Activated naive CD4-positive, alpha-beta T cell (primary cell): ENCODE measurements at places on chromosomes 11 and 22.
A peak's percentile ranks its signal among the peaks of the same experiment; 100 is the strongest.

- no peak for DNase-seq
Observed at GRCh38 chr11:2518983-2519340, 74.2 kb downstream of the KCNQ1 start.

DNA sequence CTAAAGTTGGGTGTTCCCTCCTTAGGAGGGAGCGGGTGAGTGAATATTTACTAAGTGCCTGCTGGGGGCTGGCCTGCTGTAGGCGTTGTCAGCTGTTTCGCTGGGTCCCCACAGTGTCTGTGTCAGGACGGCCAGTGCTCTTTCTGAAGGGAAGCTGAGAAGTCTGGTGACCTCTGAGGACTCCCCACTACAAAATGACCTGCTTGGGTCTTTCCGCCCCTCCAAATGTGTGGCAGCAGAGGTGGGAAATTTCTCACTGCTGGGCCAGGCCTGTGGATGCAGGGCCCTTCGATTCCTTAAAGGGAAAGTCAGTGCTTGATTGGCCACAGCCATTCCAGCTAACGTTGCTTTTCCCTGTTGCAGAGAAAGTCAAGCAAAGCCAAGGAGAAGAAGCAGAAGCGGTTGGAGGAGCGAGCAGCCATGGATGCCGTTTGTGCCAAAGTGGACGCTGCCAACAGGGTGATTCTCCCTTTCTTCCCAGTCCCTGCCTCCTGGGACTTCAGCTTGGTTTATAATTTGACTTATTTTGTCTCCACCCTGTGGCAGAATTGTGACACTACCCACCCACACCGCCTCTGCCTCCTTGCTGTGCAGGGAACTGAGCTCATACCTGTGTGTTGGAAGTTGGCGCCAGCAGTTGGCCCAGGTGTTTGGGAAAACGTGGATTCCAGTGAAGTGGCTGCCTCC, 6.8 kb downstream of the NAA40 start:
- no peak for DNase-seq

DNA sequence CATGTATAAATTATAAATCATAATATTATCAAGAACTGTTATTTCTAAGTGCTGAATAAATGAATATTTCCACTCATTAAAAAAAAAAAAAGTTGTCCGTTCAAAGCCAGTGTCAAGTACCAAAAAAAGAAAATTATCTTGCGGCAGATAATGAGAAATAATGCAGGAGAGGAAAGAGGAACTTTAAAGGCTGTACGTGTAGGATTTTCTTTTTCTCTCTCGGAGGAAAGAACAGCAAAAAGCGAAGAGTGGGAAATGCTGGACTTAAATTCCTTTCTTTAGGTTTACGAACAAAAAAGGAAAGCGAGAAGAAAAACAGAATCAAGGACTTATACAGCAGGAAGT, 999 bp upstream of the CCDC83 start:
- no peak for DNase-seq

DNA sequence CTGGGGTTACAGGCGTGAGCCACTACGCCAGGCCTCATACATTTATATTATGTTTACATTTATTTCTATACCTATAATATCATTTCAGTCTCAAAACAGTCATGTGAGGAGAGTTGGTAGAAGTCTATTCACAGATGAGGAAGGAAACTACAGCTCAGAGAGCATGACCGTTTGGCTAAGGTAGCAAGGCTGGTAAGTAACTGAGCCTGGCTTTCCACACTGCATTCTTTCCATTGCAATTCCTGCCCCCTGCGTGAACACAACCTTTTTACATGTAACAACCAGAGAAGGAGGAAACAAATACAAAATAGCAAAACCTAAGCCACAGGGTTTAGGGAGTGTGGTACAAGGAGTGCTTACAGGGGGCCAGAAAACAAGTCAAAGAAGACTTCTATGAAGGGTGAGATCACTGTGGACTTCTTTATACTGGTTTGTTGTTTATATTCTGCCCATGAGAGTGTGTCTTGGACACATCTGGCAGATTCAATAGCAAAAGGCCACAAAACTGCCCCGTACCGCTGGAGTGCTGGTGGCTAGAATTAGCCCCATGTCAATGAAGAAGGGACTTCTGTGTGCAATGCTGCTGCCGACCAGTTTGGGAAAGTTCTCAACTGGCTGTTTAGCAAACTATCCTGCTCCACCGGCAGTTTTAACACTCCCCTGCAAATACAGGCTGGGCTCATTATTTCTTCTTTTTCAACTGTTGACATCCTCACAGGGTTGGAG, 19.0 kb downstream of the MICAL3 start:
- DNase-seq = no peak

GRCh38 chr11:34468209-34468841, 29.6 kb downstream of the CAT start:
- no peak for DNase-seq

GRCh38 chr11:117888139-117888566, 11.7 kb upstream of the FXYD6 start:
- DNase-seq = no peak

DNA sequence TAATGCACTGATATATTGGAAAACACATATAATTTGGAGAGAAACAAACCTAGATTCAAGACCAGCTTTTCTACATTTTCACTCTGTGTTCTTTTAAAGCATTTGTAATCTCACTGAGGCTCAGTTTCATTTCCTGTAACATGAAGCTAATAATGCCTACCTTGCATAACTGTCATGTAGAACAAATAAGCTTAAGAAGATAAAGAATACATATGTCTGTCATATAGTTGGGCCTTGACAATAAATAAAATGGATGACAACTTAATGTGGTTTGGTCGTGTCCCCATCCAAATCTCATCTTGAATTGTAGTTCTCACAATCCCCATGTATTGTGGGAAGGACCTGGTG, 35.2 kb upstream of the FIBIN start:
- no peak for DNase-seq

DNA sequence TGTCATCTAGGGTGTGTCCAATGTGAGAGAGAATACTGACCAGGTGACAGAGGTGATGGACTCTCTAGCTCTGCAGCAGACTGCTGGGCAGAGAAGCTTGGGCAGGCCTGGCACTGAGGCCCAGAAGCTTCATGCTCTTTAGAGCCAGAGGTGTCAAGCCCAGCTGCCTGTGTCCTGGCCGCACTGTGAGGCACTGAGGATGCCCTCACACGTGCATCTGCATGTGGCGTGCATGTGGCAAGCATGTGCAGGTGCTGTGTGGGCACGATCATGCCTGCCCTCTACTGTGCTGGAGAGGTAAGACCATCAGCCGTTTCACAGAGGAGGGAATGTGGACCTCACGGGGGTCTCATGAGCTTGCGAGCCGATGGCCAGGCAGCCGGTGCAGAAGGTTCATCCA, 15.8 kb upstream of the TXNRD2 start:
- DNase-seq = no peak

- no peak for DNase-seq
Observed at GRCh38 chr22:32605576-32605975, 131.0 kb downstream of the FBXO7 start.

DNA sequence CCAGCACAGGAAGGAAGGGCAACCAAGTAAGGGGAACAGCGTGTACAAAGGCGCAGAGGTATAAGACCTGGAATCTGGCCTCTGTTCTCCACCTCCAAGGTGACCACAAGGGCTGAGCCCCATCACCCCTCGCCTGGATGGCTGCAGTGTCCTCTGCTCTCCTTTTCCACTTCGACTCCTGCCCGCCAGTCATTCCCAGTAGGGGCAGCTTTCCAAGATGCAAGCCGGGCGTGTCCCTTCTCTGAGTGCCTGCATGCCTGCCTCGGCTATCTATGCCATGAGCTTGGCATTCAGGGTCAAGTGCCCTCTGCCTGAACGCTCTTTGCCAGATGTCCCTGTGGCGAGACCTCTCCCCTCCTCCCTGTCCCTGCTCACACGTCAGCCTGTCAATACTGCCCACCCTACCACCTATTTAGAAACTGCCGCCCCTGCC, 17.0 kb downstream of the FADS3 start:
- no peak for DNase-seq

GRCh38 chr11:106733635-106734034, 284.6 kb downstream of the GUCY1A2 start:
- no peak for DNase-seq

DNA sequence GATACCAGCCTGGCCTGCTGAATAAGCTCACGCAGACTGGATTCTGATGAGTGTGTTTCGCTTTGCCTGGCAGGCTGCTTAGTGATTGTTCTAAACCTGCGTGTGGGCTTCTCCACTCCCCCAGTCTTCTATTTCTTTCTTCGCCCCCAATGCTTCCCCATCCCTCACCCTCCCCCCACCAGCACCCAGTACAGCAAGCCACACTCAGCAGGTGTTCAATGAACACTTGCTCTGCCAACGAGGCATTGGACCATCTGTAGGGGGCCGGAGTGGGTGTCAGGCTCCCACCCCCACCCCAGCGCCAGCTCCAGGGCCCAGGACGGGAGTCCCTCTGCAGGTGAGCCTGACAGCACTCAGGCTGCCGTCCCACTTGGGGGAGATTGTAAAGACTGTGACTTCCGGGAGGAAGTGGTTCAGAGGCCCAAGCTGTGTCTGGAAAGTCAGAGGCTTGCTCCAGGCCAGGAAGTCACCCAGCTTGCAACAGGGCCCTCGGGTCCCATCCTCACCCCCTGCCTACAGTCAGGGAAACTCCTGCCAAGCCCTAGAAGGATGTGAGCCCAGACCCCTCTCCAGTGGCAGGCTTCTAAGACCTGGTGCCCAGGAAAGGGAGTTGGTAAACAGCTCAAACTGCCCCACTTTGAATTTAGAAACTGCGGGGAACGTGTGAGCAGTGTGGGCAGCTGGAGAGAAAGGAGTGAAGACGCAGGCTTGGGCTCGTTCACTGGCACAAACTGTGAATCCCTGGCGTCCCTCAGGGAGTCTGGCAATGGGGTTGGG, 66.3 kb upstream of the PRDM11 start:
- DNase-seq = peak; percentile 20

- no peak for DNase-seq
Observed at GRCh38 chr11:113634940-113635575, 71.0 kb downstream of the TMPRSS5 start.

DNA sequence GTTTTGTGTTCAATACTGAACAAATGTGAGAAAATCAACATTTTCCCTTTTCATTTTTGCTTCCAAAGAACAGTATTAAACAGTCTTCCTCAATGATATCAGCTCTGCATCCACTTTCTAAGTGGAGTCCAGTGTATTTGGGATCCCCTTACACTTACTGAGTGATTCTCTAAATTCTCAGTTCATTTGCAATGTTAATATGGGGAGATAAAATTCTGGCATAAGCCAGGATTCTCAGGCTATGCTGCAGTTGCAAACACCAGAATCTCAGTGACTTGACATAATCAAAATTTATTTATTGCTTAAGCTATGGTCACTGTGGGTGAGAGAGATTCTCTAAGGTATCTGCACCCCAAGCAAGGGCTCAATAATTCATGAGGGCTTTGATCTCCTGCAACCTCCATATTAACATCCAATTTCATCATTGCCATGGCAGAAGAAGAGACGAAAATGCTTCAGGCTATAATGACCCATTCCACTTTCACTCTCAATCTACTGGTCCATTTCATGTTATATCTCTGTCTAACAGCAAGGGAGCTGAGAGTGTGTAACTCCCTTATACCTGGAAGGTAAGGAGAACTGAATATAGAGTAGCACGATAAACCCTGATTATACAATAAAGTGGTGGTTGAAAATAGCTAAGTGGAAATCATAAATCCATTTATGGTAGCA, 64.1 kb upstream of the CARD18 start:
- no peak for DNase-seq

DNA sequence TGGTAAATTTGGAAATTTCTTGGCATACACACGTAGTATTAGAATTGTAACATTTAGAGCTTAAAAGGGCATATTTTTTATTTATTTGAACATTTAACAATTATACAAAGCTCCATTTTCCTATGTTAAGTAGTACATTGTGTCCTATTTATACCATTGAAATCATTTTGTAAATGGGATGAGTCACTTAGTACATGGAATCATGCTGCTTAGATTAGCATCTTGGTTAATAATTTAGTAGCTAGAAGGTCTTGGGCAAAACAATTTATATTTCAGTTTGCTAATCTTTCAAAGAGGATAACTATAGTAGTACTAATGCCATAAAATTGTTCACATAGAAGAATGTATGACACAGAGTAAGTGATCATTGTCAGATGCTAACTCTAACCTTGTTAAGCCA, 450.1 kb upstream of the LUZP2 start:
- no peak for DNase-seq

DNA sequence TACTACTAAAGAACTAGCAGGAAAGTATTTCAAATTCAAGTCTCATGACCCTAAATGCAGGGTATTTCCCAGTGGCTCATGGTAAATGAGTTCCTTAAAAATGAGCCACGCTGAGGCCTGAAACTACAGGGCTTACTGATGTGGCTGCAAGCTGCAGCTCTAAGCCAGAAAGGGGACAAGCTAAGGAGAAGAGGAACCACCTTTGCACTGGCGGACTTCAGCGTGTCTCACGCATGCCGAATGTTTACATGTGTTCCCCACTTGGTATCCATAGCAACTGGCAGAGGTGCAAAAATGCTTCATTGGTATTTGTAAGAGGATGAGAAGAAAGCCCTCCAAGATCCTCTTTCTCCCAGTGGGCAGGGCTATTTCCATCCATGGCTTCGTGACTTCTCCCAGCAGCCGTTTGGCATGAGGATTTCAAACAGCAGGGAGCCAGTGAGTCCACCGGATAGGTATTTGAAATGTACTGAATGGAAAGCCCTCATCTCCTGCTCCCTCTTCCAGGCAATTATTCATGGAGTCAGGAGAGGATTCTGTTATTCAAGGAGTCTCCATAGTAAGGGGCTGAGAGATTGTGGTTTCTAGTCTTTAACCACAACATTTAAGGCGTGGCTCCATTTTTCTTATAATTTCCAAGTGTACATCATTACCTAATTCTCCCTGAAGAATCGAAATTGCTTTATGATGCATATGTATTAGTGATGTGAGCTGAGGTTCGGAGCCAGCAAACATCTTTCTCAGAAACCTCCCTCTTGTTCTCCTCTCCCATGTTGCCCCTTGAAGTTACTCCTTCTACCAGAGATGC, 55.3 kb upstream of the CD44 start:
- DNase-seq = peak; percentile 9

GRCh38 chr11:11774928-11775327, 66.8 kb upstream of the USP47 start:
- no peak for DNase-seq

DNA sequence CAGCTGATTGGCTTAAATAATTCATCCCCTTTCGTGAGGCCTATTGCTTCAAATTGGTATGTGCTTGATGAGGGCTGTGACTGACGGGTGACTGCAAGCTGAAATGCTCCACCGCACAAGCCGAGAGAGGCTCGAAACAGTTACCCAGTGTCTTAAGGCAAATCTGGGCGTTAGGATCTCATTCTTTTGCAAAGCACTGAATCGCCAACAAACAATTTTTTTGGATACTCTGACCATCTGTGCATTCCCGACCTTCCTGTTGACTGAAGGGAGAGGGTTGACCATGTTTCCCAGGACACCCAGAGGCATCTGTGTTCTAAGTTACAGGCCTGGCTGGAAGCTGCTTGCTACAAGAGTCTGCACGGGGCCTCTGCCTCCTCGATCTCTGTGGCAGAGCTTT, 32.1 kb downstream of the CACNG2 start:
- no peak for DNase-seq
